Activated T-cell treated with anti-CD3 and anti-CD28 coated beads for 24 hours (primary cell): ENCODE measurements at places on chromosomes 1 and 21.

GRCh38 chr1:24058671-24059455 lies 53.1 kb downstream of the MYOM3 start:
- DNase-seq: no peak

- no peak for DNase-seq
Measured at GRCh38 chr1:86621286-86621685, 74.4 kb downstream of the CLCA4 start.

DNA sequence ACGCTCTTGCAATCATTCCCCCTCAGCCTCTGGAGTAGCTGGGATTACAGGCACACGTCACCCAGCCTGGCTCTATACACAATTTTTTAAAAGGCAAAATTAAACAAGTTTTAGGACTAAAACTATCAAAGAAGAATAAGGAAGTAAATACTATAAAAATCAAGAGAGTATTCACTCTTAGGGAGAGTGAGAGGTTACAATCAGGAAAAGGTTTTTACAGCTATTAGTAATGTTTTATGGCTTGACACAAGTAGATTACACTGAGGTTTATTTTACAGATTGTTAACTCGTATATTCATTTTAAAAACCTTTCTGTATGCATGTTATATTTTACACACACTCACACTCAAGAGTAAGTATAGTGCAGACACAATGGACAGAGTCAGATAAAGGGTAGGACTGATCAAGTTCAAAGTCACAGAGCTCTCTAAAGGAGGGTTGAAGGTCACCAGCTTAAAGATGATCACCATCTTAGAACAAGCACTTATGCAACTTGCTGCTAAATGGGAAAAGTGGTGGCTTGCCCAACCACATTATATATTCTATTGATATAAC lies 77.9 kb upstream of the MAN1A2 start:
- DNase-seq: no peak

- no peak for DNase-seq
Measured at GRCh38 chr1:95575291-95575690, 341.3 kb downstream of the RWDD3 start.

DNA sequence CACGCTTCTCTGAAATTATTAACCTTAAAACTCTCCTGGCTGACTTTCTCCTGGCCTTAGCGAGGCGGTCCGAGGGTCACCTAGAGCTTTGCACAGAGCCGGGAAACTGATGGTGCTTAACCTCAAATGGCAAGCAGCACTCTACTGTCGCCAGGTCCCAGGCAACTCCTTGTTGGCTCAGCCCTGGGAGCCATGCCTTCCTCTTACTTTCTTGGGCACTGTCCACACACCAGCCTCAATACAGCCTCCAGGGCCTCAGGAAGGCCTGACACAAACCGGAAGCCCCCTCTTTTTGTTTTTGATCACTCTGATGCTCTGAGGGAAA lies 3.8 kb downstream of the TRABD2B start:
- DNase-seq: no peak

- no peak for DNase-seq
Measured at GRCh38 chr1:78855258-78855657, 151.3 kb downstream of the ADGRL4 start.

- DNase-seq: no peak
Measured at GRCh38 chr1:205661429-205662134, 18.7 kb downstream of the SLC45A3 start.

DNA sequence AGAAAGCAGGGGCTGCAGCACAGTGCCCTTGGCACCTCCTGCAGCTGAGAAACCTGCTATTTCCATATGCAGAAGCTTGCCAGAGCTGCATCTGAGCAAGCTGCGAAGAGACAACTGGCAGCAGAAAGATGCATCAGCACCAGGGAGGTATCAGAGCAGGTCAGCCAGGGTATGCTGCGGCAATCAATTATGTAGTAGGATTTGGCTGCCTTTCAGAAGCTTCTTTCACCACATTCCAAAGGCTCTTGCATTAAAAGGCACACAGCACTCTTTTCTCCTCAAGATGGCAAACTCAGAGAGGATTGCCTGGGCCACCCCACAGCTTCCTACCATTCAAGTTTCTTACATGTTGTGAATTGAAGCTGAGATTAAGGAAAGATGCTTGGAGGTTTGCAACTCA lies 47.6 kb upstream of the RAP1A start:
- no peak for DNase-seq

DNA sequence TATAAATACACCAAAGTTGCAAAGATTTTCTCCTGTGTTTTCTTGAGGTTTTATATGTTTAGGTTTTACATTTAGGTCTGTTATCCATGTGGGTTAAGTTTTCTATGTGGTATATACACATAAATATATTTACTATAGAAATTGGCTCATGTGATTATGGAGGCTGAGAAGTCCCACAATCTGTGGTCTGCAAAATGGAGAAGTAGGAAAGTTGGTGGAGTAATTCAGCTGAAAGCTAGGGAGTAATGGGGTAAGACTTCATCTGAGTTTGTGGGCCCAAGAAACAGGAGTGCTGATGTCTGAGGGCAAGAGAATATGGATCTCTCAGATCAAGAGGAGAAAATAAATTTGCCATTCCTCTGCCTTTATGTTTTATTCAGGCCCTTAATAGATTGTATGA lies 146.0 kb downstream of the GPATCH2 start:
- no peak for DNase-seq

DNA sequence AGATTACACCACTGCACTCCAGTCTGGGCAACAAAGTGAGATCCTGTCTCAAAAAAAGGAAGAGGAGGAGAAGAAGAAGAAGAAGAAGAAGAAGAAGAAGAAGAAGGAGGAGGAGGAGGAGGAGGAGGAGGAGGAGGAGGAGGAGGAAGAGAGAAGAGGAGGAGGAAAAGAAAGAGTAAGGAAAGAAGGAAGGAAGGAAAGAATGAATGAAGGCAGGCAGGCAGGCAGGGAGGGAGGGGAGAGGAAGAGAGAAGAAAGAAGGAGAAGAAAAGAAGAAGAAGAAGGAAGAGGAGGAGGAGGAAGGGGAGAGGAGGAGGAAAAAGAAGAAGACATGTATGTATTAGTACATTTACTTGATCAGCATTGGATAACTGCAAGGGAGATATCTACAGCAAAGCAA lies 26.7 kb downstream of the MIS18A start:
- no peak for DNase-seq

DNA sequence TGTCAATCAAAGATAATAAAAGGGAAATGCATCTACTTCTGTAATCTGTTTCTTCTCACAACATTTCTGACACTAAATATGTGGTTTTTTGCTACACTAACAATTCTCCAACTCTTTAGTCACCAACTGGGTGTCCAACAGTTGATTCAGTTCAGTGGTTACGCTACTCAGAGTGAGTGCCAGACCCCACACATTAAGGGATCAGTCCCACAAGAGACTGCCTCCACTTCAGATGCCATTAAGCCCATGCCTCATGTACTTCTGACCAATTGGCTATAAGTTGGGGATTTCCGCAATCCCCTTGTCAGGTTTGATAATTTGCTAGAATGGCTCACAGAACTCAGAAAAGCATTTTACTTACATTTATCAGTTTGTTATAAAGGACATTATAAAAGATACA lies 28.4 kb downstream of the RNF2 start:
- DNase-seq: no peak

GRCh38 chr1:205344066-205344928 lies 12.4 kb downstream of the KLHDC8A start:
- peak; percentile 25 for DNase-seq

DNA sequence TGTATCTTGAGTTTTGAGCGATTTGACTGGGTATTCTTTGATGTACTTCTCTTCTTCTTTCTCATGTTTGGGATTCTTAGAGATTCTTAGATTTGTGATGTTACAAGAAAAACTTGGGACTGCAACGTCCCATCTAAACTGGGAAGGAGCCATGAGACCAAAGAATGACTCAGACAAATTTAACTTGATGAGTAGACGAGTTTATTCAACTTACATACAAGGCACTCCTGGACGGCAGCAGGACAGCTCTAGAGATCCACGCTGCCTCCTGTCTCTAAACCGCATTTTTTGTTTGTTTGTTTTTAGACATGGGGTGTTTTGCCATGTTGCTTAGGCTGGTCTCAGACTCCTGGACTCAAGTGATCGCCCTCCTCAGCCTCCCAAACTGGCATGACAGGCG lies 137.1 kb downstream of the PIK3R3 start:
- no peak for DNase-seq

- no peak for DNase-seq
Measured at GRCh38 chr1:157523774-157524493, 28.4 kb downstream of the FCRL5 start.

DNA sequence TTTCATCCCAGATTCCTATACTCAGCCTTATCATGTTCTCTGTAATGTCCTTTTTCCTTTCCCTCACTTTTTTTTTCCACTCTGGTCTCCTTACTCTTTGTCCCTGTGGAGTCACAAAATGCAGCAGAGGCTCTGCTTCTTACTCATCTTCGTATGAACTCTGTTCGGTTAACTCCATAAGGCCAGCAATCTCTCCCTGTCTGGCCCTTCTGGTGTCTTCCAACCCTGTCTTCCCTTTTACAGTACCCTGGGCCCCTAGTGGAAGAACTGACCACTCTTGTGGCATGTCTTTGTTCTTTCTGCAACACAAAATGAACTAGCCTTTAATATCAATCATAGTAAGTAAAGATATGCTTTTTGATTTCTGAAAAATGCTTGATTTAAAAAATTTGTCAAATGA lies 7.1 kb downstream of the CD101 start:
- no peak for DNase-seq

GRCh38 chr1:145959957-145960467 lies 2.2 kb upstream of the LIX1L start:
- no peak for DNase-seq

DNA sequence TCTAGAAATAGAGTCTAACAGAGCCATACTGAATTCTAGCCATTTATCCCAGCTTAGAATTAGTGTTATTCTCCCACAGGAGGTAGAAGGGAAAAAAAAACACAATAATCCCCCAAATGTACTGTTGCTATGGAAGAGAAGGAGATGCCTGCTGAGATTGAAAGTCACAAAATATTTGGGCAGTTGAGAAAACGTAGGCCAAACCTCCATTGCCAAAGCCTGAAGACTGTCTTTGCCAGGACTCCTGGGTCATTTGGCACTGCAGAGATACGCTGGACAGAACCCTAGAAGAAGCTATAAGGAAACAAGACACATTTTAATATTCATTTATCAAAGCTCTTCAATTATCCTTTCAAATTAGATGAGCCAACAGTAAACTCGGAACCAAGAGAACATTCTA lies 22.3 kb downstream of the BARHL2 start:
- DNase-seq: no peak

- DNase-seq: no peak
Measured at GRCh38 chr1:170309389-170310013, 163.7 kb downstream of the NTMT2 start.

GRCh38 chr21:21200103-21200938 lies 202.1 kb downstream of the NCAM2 start:
- DNase-seq: no peak

DNA sequence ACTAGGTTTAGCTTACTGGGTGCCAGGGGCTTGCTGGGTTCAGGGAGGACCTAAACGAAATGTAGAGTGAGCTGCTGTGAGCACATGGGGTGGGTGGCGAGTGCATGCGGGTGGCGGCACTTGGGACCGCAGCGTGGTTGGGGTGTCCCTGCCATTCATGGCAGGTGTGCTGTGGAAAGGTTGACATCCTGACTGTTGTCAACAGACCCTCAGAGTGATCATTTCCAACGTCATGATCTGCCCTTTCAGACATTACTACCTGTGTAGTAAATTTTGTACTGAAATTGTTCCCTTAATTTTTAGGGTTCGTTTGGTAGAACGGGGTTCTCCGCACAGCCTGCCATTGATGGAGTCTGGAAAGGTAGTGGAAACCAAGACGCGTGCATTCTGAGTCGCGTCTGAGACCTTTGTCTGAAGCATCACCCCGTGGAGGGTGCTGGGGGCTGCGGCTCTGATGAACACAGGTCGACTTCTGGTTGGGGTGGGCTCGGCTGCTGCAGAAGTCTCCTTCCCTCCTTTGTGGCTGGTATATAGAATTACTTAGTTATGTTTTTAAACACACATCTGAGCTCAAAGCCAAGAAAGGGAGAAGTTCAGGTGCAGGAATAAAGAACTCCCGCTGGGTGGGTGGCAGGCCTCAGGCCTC lies 43.3 kb downstream of the S100B start:
- no peak for DNase-seq

DNA sequence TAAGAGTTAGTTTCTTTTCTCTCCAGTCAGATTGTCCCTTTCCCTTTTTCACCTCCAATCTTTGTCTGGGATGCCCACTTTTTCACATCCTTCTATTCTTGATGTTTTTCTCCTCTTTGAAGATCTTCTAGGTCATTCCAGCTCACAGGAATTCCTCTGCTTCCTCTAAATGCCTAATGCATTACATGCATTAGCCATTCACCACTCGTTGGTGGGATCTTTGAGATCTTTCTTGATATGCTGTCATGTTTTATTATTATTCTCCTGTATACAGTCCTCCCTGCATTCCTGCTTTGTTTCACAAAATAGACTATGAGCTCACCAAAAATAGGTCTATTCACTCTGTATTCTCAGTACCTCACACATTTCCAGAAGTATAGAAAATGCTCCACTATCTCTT lies 129.0 kb downstream of the LYPLAL1 start:
- no peak for DNase-seq

DNA sequence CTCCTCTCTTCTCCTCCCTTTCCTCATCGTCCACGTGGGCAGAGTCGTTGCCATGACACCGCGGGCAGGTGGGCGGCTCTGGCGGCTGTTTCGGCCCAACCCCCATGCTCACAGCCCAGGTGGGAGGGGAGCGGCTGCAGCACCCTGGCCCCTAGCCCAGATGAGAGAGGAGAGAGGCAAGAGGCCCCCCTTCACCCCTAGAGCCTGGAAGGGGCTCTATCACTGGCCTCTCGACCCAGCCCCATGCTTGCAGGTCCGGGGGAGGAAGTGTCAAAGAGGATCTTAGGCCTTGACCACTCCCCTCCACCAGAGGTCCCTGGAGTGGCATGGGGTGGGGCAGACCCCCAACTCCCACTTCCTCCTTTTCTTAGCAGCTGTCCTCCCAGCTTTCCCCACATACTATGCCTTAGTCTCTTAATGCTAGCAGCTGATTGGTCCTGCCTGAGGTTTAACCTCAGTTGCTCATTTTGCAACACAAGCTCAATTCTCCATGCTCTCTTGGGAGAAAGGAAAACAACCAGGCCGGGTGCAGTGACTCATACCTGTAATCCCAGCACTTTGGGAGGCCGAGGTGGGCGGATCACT lies 10.4 kb downstream of the DLGAP3 start:
- no peak for DNase-seq

GRCh38 chr1:194372266-194372665 lies 1185.9 kb upstream of the B3GALT2 start:
- DNase-seq: no peak

DNA sequence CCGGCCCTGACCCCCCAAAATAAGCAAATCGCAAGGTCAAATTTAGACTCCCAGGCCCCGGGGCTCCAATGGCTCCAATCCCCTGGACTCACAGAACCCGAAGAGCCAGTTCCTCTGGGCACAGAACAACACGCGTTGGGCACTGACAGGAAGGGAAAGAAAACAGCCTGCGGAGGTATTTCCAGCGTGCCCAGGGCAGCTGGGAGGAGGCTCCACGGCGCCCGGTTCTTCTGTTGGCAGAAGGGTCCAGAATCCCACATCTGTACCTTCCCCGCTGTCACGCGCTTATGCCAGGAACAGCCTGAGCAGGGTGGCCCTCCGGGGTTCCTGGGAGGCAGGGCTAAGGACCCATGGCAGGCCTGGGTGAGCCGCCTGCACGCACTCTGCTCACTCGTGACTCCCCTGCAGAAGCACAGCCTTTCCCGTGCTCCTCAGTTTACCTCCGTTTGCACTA lies 85.5 kb downstream of the RIPK4 start:
- no peak for DNase-seq
